SHP77 (cell line): ENCODE measurements at places on chromosomes 6 and 20.

GRCh38 chr6:106613590-106613989 lies 15.7 kb downstream of the RTN4IP1 start:
- no peak for DNase-seq

GRCh38 chr20:64011366-64011779 lies 24.6 kb upstream of the C20orf204 start:
- no peak for DNase-seq

DNA sequence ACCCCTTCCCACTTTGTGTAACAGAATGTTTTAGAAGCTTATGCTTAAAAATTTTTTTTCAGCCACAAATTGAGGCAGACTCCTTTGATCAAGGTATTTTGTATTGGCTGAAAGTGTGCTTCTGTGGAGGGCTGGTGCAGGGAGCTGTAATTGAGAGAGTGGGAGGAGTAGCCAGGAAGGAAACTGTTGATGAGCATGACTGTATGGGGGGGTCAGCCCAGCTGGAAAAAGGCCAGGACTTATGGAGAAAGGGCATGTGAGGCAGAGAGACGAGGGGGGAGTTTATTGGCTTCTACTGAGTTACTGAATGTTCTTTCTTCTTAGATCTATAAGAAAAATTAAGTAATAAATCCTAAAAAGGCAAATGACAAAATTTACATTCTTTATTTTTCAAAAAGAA lies 13.4 kb downstream of the RFPL4B start:
- no peak for DNase-seq

GRCh38 chr20:2706688-2707352 lies 14.2 kb downstream of the EBF4 start:
- DNase-seq: no peak

- no peak for DNase-seq
These were observed 250.7 kb upstream of the SLC35B3 start for GRCh38 chr6:8686077-8686476.

GRCh38 chr6:162123797-162124196 lies 603.8 kb downstream of the PRKN start:
- no peak for DNase-seq

DNA sequence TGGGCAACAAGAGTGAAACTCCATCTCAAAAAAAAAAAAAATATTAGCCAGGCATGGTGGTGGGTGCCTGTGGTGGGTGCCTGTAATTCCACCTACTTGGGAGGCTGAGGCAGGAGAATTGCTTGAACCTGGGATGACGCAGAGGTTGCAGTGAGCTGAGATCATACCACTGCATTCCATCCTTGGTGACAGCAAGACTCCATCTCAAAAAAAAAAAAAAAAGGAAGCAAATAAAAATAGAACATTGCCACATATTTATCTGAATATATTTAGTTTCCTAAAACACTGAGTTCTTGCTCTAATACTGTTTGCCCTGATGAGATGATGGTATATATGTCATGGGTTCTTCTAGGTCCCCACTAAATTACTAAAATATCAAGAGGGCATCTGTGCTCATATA lies 28.4 kb downstream of the CASP8AP2 start:
- DNase-seq: no peak

DNA sequence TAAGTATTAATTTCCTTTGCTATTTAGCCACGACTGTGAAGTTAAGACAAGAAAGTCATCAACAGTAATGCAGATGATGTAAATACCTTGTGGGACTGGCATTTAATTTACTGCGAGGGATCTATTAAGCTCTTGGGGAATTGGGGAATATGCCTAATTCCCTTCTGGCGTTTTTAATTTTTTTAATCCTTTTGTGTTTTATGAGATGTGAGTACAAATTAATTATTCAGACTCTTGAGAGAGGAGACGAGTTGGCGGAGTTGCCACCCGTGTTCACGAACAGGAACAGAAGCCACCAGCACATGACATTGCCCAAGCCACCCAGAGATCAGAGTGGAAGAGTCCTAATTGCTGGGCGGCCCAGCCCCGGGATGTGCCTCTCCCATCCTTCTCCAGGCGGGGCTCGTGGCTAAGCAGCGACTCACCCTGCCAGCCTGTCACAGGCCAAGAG lies 533 bp upstream of the CRYBG1 start:
- DNase-seq: no peak

- no peak for DNase-seq
These were observed 70.9 kb downstream of the REV3L start for GRCh38 chr6:111411978-111412566.

DNA sequence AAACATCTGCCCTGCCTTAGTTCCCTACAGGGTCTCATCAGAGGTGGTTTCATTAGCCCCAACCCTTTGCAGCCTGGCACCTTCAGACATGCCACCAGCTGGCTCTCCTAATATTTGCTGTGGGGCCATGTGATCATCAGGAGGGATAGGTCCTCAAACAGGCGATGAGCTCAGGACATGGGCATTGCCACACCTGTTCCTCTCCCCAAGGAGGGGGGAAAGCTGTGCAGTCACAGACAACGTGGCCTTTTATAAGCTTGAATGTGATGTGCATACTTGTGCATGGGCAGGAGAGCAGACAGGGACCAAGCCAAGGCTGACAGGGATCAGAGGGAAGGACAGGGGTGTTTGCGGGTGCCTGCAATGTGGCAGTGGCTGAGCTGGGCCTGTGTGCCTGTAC lies 78.8 kb upstream of the ZNFX1 start:
- peak; percentile 86 for DNase-seq

GRCh38 chr6:107847844-107848802 lies 24.0 kb upstream of the SCML4 start:
- peak; percentile 53 for DNase-seq

GRCh38 chr6:117449549-117450439 lies 24.1 kb upstream of the ROS1 start:
- DNase-seq: peak; percentile 29

- DNase-seq: no peak
These were observed 496.2 kb upstream of the JAG1 start for GRCh38 chr20:11170025-11170424.

DNA sequence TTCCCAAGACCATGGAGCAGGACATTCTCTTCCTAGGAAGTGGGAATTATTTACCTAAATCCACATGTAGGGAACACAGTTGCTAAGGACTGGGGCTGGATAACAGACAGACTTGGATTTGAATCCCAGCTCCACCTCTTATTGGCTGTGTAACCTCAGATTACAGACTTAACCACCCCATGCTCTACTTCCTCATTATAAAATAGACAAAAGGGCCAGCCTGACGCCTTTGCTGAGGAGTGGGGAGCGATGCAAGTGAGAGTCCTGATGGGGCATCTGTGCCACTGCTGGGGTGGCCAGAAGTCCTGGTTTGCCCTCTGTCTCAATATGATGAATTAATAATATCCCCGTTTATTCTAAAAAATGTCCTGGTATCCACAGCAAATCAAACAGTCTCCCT lies 46.8 kb downstream of the SPATA2 start:
- DNase-seq: no peak

GRCh38 chr6:154367839-154368695 lies 11.5 kb upstream of the IPCEF1 start:
- DNase-seq: no peak

DNA sequence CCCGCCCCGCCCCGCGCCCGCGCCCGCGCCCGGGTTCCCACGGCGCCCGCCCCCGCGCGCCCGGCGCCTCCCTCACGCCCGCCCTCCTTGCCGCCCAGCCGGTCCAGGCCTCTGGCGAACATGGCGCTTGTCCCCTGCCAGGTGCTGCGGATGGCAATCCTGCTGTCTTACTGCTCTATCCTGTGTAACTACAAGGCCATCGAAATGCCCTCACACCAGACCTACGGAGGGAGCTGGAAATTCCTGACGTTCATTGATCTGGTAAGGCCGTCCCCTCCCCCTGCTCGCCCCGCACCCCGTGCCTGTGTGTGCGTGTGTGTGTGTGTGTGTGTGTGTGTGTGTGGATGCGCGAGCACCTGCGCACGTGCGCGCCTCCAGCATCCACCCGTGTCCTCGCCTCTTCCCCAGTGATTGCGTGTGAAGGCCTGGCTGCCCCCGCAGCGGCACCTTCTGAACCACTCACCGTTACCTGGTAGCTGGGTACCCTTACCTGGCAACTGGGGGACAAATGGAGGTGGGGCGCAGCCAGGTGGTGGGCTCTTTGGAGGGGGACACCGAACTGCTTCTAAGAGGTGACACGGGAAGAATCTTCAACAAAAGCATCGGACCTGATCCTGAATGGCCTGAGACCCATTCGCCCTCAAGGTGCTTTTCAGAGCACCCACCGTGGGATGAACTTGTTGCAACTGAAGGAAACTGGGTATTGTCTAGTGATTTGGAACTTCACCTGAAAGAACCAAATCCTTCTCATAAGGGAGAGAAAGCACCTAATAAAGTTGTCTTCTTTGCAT lies at the start of gene AIG1:
Gene AIG1, plus strand, starts transcription at position 84 of the 791 bp plus-strand sequence. Its CDS starts 37 bp downstream, at position 121.
- DNase-seq: peak; percentile 39

DNA sequence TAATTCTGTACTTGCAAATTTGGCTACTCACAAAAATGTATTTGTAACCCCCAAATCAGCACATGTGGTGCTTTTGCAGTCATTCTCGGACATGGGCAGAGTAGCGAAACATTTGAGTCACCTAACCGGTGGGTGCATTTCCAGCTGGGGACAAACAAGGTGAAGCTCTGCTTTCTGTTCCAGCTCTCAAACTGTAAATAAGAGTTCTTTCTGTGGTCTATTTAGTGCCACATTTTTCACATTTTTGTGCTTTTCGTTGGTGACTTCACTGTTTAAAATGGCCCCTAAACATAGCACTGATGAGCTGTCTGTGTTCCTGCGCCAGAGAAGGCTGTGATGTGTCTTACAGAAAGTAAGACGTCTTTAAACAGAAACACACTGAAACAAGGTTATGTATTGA lies 244.5 kb downstream of the CDC5L start:
- DNase-seq: no peak

DNA sequence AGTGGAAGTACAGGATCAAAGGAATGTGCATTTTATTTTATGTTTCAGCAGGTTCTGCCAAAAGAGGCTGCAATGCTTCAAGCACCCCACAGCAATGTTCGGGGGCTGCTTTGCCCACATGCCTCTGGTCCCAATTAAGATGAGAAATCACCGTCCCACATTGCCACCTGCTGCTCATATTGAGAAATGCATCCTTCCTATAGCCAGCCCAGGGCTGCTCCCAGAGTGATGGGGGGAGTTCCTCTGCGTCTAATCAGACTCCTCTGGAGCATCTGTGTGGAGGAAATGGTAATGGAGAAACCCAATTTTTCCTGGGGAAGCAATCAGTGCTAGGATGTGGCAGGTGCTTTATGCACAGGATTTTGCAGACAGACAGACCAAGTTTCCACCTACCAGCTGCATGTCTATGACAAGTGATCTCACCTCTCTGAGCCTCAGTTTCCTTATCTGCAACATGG lies 33.7 kb downstream of the PTGIS start:
- DNase-seq: peak; percentile 69

- no peak for DNase-seq
These were observed 368.9 kb downstream of the LMBRD1 start for GRCh38 chr6:69427882-69428281.

- no peak for DNase-seq
These were observed 432.6 kb downstream of the MMUT start for GRCh38 chr6:49030251-49031020.

- DNase-seq: no peak
These were observed 226.4 kb downstream of the GMDS start for GRCh38 chr6:2019051-2019450.

- no peak for DNase-seq
These were observed 356.6 kb downstream of the BMP2 start for GRCh38 chr20:7124120-7124519.

GRCh38 chr6:157461000-157461915 lies 80.3 kb downstream of the ZDHHC14 start:
- DNase-seq: peak; percentile 46

- peak; percentile 77 for DNase-seq
These were observed 85.7 kb downstream of the NFATC2 start for GRCh38 chr20:51456511-51457509.

- DNase-seq: no peak
These were observed 213.9 kb downstream of the ZNF217 start for GRCh38 chr20:53379833-53380120.

DNA sequence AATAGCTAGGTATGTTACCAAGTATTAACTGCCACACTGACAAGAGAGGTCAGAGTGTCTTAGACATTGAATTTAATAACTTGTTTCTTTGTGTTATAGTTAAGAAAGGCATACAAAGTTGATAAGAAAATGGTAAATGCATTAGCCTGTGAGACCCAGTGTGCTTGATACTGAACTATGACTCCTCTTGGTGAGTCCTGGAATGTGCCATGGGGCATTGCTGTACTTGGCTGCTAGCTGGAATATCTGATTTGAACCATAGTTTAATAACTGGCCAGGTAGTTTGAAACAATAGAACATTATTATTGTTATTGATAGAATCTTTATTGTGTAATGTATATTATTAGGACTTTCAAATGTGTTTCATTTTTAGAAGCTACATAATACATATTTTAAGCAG lies 70.0 kb downstream of the ZFAND3 start:
- no peak for DNase-seq

DNA sequence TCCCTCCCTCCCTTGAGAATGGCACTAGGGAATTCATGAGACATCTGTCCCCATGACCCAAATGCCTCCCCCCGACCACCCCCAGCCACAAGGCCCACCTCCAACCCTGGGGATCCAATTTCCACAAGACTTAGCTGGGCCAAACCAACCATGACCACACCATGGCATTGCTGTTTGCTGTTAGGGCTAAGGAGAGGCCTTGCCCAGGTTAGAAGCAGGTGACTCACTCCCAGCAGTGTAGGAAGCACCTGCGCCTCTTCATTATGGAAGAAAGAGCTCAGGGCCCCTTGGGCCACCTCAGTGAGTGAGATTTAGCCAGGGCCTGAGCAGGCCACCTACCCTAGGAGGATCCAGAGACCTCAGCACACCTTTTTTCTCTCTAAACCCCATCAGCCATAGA lies 337.9 kb downstream of the TAF4 start:
- no peak for DNase-seq

DNA sequence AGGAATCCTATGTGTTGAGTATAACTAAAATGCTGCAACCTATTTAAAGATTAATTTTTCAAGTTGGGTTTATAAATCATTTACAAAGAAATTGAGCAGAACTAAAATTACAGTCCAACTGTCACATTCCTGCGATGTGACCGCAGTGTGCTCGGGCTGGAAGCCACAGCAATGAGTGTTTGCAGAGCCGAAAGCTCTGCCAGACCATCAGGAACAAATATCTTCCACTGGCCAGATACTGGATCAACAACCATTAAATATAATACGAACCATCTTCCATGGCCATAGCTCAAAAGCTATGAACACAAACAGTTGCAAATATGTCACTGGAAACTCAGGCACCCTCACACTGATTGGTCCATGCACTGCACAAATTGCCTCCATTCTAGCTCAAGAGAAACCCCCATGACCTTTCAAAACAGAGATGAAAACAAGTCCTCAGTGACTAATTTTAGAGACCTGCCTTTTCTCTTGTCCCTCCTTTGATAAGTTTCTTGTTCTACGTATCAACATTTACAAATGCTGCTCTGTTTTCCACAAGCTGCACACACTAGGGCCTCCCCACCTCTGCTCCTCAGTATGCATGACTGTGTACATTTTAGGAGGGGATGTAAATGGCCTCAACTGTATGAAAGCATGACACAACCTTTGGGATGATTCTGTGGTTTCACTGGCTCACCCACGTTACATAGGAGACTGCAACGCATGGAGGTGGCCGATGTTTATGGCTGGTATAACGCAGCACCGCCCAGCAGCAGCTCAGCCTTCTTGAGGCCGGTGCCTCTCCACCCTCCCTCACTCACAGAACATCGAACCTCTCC lies 171.7 kb downstream of the WDR27 start:
- no peak for DNase-seq

GRCh38 chr6:136592930-136593673 lies 42.9 kb upstream of the MAP7 start:
- DNase-seq: no peak

GRCh38 chr20:50286609-50287008 lies 96.0 kb downstream of the CEBPB start:
- no peak for DNase-seq

GRCh38 chr6:37801605-37801940 lies 18.0 kb upstream of the ZFAND3 start:
- DNase-seq: no peak
